ENCODE measurements at places on chromosomes 1 and 21.
A peak's percentile ranks its signal among the peaks of the same experiment; 100 is the strongest.

- peaks cover 46% of the 10 kb centered on the region for H3K4me1 ChIP-seq
- no peak for DNase-seq
- no peaks in the 10 kb centered on the region for H3K27me3 ChIP-seq
- no peaks in the 10 kb centered on the region for H3K36me3 ChIP-seq
- H3K27ac ChIP-seq = no peak overlapping the region
Observed at GRCh38 chr1:202616355-202616915, 93.8 kb downstream of the SYT2 start.

DNA sequence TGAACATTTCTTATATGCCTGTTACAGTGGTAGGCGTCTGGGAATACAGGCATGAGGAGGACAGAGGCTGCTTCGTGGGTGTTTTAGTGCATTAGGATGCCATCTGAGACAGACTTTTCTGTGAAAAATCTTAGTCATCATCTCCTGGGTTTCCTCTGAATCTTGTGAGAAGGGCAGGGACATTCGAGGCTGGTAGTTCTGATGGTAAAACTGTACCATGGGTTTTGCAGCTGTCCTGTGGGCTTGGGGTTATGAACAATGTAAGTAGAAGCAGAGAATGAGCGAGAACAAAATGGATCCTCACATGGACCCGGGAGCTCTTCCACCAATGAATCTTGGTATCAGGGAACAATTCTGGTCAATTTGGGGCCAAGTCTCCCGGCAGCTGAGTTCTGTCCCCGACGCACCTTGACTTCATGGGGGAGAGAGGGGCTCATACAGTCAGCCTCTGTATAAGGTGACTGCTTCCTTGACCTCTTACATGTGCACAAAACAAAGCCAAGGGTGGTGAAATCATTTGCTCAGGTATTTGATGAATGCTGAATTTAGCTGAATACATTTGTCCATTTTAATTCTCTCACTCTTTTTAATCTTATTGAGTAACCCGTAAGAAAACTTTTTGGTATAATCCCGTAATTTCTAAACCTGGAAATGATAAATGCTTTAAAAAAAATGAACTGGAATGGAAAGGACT, 63.6 kb upstream of the ERRFI1 start:
- H3K4me3 ChIP-seq = no peak overlapping the region
- H3K27me3 ChIP-seq = no peaks in the 10 kb centered on the region
- DNase-seq = no peak
- H3K4me1 ChIP-seq = peaks cover 16% of the 10 kb centered on the region

DNA sequence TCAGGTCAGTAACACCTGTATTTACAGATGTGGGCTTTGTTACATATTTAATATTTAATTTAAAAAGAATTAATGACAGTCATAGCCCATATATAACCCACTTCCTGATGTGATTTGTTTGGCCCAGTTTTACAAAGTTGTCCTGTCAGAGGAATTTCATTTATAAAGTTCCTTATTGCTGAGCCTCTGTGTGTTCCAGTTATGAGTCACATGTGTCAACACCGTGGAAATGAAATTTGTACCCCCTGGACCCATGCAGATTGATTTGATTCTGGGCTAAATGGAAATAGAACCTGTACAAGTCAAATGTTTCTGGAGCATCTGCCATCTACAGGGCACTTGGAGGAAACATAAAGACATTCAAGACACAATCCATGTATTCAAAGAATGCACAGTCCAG, 149.2 kb downstream of the CACNA1E start:
- H3K27me3 ChIP-seq = no peaks in the 10 kb centered on the region
- H3K4me1 ChIP-seq = no peaks in the 10 kb centered on the region
- H3K36me3 ChIP-seq = no peaks in the 10 kb centered on the region
- no peak for DNase-seq
- H3K4me3 ChIP-seq = no peak overlapping the region

DNA sequence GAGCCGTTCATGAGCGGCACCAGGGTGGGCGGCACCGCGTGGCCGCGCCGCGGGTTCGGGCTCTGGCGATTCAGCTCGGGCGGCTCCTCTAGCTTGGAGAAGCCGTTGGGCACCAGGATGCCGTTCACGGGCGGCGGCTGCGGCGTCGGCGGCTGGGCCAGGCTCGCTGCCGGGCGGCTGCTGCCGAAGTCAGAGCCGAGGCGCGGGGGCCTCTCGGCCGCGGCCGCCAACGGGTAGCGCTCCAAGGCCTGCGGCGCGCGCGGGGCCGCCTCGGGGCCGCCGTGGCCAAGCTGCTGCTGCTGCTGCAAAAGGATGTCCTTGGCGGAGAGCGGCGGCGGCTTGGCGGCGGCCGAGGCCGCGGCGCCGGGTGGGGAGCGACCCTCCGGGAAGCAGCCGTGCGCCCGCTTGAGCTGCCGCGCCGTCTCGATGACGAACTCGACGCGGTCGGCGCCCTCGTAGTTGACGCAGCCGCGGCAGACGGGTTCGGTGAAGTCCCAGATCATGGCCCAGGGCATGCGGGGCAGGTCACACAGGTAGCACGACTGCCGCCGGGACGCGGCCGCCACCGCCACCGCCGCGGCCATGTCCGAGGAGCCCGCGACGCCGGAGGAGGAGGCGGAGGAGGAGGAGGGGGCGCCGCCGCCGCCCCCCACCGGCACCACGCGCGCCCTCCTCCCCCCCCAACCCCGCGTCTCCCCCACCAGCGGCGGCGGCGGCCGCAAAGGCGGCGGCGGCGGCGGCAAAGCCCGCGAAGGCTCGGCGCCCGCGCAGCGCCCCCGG, 877 bp downstream of the IRF2BP2 start:
- H3K4me1 ChIP-seq = peaks cover 43% of the 10 kb centered on the region
- H3K27ac ChIP-seq = peak overlapping the region; percentile 100
- peaks cover 17% of the 10 kb centered on the region for H3K36me3 ChIP-seq
- H3K4me3 ChIP-seq = peak overlapping the region; percentile 98
- no peaks in the 10 kb centered on the region for H3K27me3 ChIP-seq
- DNase-seq = peak; percentile 76

- no peaks in the 10 kb centered on the region for H3K27me3 ChIP-seq
- DNase-seq = no peak
- H3K27ac ChIP-seq = no peak overlapping the region
Observed at GRCh38 chr1:62058956-62059355, 135.7 kb upstream of the L1TD1 start.

- H3K27me3 ChIP-seq = peaks cover 4% of the 10 kb centered on the region
- H3K4me3 ChIP-seq = no peak overlapping the region
- H3K36me3 ChIP-seq = no peaks in the 10 kb centered on the region
- DNase-seq = no peak
- no peaks in the 10 kb centered on the region for H3K4me1 ChIP-seq
- H3K27ac ChIP-seq = no peak overlapping the region
Observed at GRCh38 chr1:3942416-3943122, 42.5 kb upstream of the C1orf174 start.

DNA sequence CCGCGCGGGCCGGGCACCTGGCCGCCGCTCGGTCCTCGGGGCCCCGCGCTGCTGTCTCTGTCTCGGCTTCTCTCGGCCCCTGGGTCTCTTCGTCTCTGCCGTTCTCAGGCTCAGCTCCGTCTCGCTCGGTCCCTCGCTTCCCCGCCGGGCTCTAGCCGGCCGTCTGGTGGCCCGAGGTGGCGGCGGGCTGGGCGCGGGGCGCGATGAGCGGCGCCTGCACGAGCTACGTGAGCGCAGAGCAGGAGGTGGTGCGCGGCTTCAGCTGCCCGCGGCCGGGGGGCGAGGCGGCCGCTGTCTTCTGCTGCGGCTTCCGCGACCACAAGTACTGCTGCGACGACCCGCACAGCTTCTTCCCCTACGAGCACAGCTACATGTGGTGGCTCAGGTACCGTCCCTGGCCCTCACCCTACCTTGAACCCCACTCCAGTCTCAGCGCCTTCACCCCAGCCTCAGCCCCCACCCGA, 355 bp downstream of the SHISAL2A start:
- no peaks in the 10 kb centered on the region for H3K36me3 ChIP-seq

DNA sequence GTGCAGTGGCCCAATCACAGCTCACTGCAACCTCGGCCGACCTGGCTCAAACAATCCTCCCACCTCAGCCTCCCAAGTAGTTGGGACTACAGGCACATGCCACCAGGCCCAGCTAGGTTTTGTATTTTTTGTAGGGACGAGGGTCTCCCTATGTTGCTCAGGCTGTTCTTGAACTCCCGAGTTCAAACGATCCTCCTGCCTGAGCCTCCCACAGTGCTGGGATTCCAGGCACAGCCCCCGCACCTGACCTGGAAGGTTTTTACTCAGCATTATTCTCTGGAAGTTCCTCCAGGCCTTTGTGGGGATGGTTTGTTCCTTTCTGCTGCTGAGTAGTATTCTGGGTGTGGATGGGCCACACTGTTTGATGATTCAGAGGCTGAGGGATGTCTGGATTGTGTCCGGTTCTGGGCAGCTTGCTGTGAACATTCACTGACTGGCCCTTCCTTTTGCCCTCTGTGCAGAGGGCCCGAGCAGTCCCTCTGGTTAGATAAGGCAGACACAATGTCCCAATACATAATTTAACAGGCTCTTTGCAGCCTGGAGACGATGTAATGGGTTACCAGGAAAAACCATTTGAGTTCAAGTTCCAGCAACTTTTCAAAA, 6.0 kb upstream of the TRAPPC10 start:
- no peak overlapping the region for H3K4me3 ChIP-seq
- no peaks in the 10 kb centered on the region for H3K4me1 ChIP-seq
- H3K27me3 ChIP-seq = no peaks in the 10 kb centered on the region
- DNase-seq = peak; percentile 84
- no peaks in the 10 kb centered on the region for H3K36me3 ChIP-seq
- H3K27ac ChIP-seq = peak overlapping the region; percentile 48

DNA sequence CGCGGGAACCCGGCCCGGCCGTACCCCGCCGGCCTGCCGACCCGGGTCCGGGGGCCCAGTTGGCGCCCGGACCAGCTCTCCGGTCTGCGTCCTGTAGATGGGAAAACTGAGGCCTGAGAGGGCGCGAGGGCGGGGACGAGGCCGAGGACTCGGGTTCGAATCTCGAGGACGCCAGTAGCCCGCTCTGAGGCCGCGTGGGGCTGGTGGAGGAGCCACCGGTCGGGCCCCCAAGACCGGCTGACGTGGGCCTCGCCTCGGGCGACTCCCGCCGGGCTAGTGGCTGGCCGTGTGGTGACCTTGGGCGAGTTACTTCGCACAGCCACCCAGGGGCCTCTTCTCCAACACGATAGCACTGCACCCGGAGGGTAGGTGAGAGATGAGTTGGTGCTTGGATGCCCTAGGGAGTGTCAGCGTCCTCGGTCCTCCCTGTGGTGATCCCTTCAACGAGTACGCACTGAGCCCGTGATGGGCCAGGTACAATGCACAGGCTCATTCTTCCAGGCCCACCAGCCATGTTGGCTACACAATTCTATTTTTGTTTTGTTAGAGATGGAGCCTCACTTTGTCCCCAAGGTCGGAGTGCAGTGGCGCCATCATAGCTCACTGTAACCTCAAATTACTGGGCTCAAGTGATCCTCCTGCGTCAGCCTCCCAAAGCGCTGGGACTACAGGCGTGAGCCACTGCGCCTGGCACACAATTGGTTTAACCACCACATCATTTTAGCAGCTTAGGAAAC, 404 bp upstream of the SCMH1 start:
- peak overlapping the region; percentile 97 for H3K27ac ChIP-seq
- H3K36me3 ChIP-seq = no peaks in the 10 kb centered on the region
- no peaks in the 10 kb centered on the region for H3K27me3 ChIP-seq

DNA sequence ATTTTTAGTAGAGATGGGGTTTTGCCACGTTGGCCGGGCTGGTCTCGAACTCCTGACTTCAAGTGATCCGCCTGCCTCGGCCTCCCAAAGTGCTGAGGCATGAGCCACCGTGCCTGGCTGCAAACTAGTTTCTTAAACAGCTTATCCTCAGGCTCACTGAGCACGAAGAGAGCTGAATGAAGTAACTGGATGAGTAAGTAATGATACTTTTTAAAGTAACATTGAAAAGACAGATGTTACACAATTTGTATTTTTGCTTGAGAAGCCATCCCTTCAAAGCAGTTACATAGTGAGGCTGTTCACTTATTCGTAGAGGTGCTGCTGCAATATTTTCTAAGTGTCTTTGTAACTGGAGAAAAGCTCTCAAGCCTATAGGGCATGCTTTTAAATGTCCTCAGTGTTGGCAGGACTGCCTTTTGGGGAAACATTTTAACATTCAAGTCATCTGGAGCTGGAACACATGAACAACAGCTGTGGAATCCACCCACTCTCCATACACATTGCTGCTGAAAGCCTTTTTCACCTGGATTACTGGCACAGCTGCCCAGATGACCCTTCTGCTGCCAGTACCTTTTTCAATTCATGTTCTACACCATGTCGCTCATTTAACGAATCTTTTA, 2.7 kb upstream of the YBX1 start:
- H3K4me1 ChIP-seq = peaks cover 30% of the 10 kb centered on the region
- no peaks in the 10 kb centered on the region for H3K27me3 ChIP-seq
- H3K27ac ChIP-seq = no peak overlapping the region
- no peak for DNase-seq

- peaks cover 15% of the 10 kb centered on the region for H3K4me1 ChIP-seq
- peak; percentile 95 for DNase-seq
- H3K4me3 ChIP-seq = no peak overlapping the region
- H3K27me3 ChIP-seq = no peaks in the 10 kb centered on the region
- H3K36me3 ChIP-seq = peaks cover 26% of the 10 kb centered on the region
- peak overlapping the region; percentile 45 for H3K27ac ChIP-seq
Observed at GRCh38 chr1:153749408-153750005, 21.7 kb downstream of the INTS3 start.

GRCh38 chr21:45859762-45860357, 121.7 kb upstream of the COL6A1 start:
- DNase-seq = no peak
- H3K36me3 ChIP-seq = no peaks in the 10 kb centered on the region
- H3K27ac ChIP-seq = no peak overlapping the region
- no peaks in the 10 kb centered on the region for H3K27me3 ChIP-seq

DNA sequence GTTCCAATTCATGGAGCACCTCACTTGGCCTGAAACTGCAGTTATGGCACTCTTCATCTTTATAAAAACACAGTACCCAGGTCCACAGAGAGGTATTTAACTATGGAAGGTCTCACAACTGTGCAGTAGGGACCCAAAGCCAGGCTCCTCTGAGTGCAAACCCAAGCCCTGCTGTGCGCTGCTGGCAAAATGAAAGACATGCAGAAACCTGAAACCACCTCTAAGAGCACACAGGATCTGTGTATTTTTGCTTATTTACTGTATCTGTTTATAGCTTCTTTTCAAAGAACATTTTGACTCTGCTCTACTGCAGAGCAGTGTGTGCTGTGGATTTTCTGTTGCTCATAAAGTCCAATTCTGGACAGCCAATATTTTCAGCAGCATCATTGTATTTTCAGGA, 166.6 kb downstream of the DSCAM start:
- no peaks in the 10 kb centered on the region for H3K4me1 ChIP-seq
- no peak overlapping the region for H3K27ac ChIP-seq
- H3K36me3 ChIP-seq = no peaks in the 10 kb centered on the region
- no peak for DNase-seq

DNA sequence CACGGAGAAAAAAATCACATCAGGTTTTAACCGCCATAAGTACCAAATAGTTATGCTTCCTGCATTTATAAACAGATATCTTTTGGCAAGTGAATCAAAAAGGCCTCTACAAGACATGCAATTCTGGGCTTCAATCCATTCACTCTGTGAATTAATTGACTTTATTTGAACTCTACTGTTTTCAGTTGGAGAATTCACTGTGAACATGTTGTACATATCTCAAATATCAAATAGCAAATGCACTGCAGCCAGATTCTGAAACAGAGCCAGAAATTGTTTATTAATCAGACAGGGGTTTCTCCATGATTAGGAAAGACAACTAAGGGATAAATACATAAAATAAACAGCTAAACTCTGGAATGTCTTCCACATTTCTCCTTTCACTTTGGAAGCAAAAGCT, 445.4 kb upstream of the NFIA start:
- no peaks in the 10 kb centered on the region for H3K27me3 ChIP-seq
- no peaks in the 10 kb centered on the region for H3K4me1 ChIP-seq
- H3K36me3 ChIP-seq = no peaks in the 10 kb centered on the region
- H3K27ac ChIP-seq = no peak overlapping the region

Data from sigmoid colon (tissue), 7 donors.